ENCODE measurements at places on chromosomes 16 and 17.

DNA sequence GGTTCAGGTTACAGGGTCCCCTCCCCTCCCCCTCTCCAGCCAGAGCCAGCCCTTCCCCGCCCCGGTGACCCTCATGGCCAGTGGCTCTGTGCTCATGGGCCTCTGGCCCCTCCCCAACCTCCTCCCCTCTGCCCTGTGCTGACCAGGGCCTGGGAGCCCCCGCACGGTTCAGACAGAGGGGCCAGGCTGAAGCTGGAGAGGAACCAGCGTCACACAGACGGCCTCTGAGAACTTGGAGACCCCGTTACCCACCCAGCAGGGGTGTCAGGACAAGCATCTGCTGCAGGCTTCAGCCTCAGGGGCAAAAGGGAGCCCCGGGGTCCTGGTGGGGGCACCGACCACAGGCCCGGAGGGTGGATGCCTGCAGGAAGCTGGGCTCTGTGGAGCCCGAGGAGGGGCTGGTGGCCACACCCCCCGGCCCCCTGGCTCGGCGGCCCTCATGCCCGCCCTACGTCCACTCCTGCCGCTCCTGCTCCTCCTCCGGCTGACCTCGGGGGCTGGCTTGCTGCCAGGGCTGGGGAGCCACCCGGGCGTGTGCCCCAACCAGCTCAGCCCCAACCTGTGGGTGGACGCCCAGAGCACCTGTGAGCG lies at the start of gene WFIKKN1:
TSS of gene WFIKKN1 (plus strand) at position 171 of the 591 bp plus-strand sequence. CDS start at position 440, 269 bp downstream.
- no peak for DNase-seq

GRCh38 chr16:70649300-70649699 lies 2.9 kb downstream of the IL34 start:
- DNase-seq = no peak

DNA sequence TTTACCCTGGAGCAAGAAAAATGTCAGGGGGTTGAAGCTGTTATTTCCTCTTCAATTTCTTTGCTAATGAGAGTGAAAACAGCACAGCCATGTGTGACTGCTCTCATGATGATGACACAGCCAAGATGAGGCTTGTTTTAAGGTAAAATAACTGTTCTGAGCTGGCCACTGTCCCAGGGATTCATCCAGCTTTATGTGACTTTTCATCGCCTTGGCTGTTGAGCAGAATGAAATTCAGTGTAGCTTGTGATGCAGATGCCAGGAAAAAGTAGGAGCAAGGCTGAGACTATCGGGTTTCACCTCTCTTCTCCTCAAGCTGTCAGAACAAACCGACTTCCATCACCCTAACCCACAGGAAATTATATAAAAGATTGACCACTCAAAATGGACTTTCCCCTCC lies 361.8 kb upstream of the CDH5 start:
- DNase-seq = no peak

DNA sequence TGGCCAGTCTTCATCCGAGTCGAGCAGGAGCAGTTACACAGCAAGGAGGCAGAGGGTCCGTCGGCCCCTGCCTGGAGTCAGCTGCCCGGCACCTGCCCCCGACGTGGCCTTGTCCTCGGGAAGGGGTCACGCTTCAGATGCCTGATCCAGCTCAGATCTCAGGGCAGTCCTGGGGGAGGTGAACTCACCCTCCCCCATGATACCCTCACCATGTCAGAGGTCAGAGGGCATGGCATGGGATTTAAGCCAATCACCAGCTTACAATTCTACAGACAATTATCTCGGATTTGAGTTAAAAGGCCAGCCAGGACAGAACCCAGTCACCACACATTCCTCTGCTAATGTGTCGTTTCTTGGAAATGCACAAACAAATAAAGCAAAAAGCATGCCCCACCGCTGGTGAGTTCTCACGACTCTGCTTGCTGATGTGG lies 211.3 kb downstream of the FOXL1 start:
- no peak for DNase-seq

GRCh38 chr16:19393226-19394111 lies 24.2 kb upstream of the TMC5 start:
- no peak for DNase-seq

GRCh38 chr16:58889516-58889915 lies 155.4 kb upstream of the GOT2 start:
- no peak for DNase-seq

DNA sequence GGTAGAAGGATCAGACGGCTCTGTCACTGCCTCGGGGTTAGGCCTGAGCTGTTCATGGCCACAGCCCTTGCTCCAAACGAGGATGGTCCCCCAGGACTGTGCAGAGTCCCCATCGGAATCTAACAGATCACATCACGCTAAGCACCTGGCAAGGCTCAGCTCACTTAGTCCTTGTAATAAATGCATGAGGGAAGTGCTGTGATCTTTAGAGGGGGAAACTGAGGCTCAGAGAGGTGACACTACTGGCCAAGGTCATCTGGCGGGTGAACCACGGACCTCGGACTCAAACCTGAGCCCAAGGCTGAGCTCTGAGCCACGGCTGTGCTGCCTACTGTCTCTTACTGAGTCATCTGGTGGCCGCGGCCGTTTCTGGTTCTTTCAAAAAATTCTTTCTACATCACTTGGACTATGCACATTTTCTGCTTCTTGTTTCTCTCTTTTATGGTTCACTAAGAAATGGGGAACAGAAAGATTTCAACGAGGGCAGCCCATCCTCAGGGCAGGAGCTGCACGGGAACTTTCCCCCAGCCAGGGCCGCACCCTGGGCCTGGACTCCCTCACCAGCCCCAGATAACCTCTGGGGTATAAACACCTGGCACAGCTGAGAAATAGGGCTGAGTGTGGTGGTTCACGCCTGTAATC lies 55.6 kb downstream of the COTL1 start:
- no peak for DNase-seq
